ENCODE measurements at places on chromosomes 6 and 20.

DNA sequence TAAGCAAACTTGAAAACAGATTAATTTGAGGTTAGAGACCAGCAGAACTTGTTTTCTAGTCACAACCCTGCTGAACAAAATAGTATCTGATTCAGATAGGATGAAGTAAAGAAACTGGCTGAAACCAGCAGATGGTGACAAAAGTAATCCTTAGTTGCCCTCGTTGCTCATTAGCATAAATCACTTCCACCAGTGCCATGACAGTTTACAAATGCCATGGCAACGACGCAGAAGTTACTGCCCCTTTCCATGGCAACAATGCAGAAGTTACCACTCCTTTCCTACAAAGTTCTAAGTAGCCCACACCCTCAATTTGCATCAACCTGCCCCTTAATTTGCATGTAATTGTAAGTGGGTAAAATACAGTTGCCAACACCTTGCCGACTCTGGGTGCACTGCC is 23.7 kb downstream of the SNRPB start:
- no peak for DNase-seq

GRCh38 chr6:167840526-167841179 is 13.9 kb downstream of the AFDN start:
- DNase-seq: no peak

DNA sequence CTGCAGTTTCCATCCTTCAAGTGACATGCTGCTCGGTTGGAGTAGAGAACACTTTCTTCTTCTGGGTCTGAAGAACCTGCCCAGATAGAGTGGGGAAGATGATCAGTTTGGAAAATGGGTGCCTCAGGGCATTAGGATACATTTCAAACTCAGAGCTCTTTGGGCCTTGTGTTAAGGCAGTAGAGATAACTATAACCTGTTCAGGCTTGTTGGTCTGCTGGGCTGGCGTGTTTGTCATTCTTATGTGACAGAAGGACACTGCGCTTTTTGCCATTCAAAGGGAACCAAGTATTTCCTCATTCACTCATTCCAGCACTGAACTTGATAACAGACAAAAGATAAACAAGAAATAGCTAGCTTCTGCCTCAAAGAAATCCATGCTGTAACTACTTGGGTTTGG is 3.8 kb downstream of the TOMM34 start:
- DNase-seq: no peak

- no peak for DNase-seq
These were observed 65.0 kb downstream of the QRSL1 start for GRCh38 chr6:106694343-106694742.

DNA sequence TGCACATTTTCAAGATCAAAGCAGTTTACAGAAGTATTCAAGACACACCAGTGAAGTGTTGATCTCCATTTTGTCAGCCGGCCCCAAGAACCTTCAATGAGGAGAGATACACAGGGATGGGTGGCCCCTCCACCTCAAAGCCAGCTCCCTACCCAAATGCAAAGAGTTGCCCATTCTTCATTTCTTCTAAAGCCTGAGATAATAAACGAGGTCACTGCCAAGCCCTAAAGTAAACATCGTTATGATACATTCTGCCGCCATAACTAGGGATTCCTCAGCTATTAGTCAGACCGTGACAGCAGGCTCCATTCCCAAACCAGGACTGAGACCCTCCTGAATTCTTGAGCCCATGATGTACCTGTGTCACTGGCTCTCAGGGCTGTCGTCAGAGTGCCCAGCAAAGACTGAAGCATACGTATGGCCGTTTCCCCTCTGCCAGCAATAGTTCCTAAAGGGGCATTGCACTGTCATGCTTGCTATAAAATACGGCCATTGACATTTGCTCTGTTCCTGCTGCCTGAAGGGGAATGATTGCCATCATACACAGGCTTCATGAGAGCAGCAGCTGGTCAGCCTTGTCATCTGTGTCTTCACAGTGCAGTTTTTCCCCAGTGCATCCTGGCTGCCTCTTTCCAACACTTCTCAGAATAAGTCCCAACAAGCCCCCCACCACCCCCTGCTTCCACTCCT is 41.7 kb downstream of the ISM1 start:
- DNase-seq: no peak

DNA sequence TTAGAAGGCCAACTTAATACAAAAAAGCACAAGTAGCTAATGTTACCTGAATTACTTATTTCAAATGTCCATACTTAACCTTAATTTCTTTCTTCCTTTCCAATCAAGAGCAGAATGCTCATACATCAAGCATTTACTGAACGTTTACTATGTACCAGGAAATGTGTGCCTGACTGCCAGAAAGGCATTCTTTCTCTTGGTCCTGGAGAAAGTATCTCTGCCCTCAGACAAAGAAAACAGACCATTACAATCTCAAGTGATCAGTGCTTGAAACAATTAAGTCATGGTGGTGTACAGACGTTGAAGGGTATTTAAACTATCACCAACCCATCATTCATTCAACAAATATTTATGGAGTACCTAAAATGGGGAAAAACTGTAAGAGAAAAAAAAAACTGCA is 26.4 kb downstream of the CSNK2A1 start:
- no peak for DNase-seq

DNA sequence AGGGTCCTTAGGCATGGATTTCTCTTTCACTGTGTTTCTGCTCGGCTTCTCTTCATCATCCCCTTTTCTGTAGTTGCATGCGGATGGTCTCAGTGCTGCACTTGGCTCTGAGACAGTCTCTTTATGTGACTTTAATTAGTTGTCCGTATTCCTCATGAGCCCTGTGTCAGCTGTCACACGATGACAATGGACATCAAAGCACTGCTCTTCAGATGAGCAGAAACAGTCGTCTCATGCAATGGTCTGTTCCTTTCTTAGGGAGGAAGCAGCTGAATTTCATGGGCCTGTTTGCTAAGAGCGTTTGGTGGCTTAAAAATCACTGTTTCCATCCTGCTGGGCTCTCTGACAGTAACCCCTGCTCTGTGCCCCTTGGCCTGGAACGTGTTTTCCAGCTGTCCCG is 64.9 kb downstream of the SYTL3 start:
- DNase-seq: no peak

DNA sequence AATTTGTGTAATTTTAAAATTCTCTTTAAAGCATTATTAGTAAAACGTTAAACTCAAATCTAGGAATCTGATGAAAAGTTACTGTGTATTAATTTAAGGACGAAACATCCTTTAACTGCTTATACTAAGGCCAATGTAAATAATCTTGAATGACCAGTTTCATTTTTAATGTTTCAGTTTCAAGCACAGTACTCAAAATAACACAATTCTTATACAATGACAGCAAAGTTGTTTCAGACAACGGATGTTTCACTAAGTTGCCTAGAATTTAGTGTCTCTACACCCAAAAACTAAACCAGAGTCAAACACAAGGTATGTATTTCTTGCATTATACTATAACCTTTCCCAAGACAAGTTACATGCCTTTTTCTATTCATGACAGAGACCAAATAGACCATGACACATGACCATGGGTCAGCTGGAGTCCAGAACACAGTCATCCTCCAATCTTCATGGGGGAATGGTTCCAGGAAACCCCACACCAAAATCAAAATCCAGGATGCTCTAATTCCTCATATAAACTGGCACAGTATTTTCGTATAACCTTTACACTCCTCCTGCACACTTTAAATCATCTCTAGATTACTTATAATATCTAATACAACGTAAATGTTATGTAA is 7.7 kb downstream of the PHIP start:
- DNase-seq: no peak

DNA sequence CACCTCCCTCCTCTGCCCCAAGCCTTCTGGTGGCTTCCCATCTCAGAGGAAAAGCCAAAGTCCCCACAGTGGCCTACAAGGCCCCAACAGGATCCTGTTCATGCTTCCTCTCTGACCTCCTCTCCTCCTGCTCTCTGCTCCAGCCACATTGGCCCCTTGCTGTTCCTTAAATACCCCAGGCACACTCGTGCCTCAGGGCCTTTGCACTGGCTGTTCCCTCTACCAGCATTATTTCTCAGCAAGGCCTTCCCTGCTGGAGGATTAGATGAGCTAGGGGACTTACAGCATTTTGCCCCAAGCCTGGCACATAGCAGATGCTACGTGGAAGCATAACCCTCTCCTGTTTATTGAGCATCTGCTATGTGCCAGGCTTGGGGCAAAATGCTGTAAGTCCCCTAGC is 7.8 kb downstream of the CCN5 start:
- no peak for DNase-seq

Data from AG20443 (cell line).